ENCODE measurements at places on chromosomes 4 and X. TPM values are rescaled to one million over a fixed set of nuclear protein-coding genes. Genes with fewer than 3 reads are reported as not detected.

Gene FMR1NB
- total RNA-seq: not detected

Gene GLRA2
- total RNA-seq: not detected

Gene PFKFB1
- total RNA-seq: 2.6 TPM

GRCh38 chrX:63430026-63430425, 78.9 kb upstream of the SPIN4 start:
- no peak for DNase-seq
- H3K27ac ChIP-seq: no peak overlapping the region
- no peaks in the 10 kb centered on the region for H3K4me1 ChIP-seq
- H3K4me3 ChIP-seq: no peak overlapping the region
- peaks cover 19% of the 10 kb centered on the region for H3K27me3 ChIP-seq

GRCh38 chr4:144647590-144647989, 1.6 kb downstream of the HHIP start:
- H3K27me3 ChIP-seq: peaks cover 3% of the 10 kb centered on the region
- no peak for DNase-seq
- H3K36me3 ChIP-seq: no peaks in the 10 kb centered on the region
- H3K27ac ChIP-seq: no peak overlapping the region
- H3K4me1 ChIP-seq: no peaks in the 10 kb centered on the region
- H3K4me3 ChIP-seq: no peak overlapping the region

GRCh38 chr4:104571341-104571740, 76.6 kb upstream of the CXXC4 start:
- H3K27ac ChIP-seq: no peak overlapping the region
- H3K4me1 ChIP-seq: no peaks in the 10 kb centered on the region
- no peaks in the 10 kb centered on the region for H3K27me3 ChIP-seq
- H3K36me3 ChIP-seq: no peaks in the 10 kb centered on the region

DNA sequence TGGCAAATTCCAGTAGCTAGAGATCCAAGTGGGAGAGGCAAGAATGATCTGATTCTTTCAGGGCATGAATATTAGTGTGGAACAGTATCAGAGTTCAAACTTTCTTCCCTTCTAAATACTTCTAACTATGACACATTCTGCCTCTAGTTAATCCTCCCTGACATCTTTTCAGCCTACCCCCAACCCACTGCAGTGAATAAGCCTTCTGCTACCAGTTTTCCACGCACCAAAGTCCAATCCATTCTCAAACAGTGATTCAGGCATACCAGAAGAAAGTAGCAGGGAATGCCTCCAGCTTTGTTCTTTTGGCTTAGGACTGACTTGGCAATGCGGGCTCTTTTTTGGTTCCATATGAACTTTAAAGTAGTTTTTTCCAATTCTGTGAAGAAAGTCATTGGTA, 155.4 kb upstream of the FTHL17 start:
- no peak for DNase-seq
- no peaks in the 10 kb centered on the region for H3K36me3 ChIP-seq
- no peak overlapping the region for H3K27ac ChIP-seq
- H3K4me1 ChIP-seq: no peaks in the 10 kb centered on the region
